ENCODE measurements at places on chromosomes 3 and 15. TPM values are rescaled to one million over a fixed set of nuclear protein-coding genes. Genes with fewer than 3 reads are reported as not detected.

The EPHA3 gene
- total RNA-seq = 4.0 TPM

The SERPINI1 gene
- 4.3 TPM for total RNA-seq

The EXD1 gene
- not detected for total RNA-seq

The IMPG2 gene
- 0.32 TPM for total RNA-seq

The DCLK3 gene
- total RNA-seq = 0.12 TPM

The WDR93 gene
- 0.28 TPM for total RNA-seq

The FILIP1L gene
- total RNA-seq = 49.8 TPM

DNA sequence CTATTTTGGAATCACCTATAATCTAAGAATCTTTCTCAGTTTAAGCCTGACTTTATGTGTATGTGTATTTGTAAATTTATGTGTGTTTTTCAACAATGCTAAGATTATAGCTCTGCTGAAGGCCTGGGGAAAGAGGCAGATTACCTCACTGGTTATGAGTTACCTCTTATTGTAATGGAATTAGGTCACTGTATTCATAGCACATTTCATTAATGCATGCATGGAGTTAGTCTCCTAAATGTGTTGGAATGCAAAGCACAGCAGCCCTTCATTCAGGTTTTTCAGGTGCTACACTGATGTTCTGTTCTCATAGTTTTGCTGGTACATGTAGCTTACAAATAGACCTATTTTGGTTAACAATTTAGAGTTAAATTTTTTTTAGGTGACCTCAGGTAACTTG lies 9.5 kb downstream of the GPR87 start:
- DNase-seq = no peak

GRCh38 chr15:63045465-63045840 lies 2.9 kb downstream of the TPM1 start:
- DNase-seq = no peak

GRCh38 chr3:150960708-150961684 lies 11.5 kb downstream of the CLRN1 start:
- DNase-seq = no peak

DNA sequence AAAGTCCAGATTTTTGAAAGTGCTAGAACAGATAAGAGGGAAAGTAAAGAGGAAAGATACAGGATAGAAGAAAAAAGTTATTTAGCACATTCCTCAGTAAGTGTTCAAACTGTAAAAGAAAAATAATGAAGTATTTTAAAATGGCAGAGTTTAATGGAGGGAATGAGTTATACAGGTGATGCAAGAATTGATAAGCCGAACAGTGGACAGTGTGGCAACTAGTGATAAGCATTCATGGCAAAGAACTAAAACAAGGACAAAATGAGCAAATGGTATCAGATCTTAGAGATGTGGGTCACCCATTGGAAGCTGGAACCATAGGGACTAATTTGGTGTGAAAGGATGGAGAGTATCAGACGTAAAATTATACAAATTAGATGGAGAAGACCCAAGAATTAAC lies 622.9 kb upstream of the SGO1 start:
- no peak for DNase-seq

GRCh38 chr15:99632521-99632920 lies 66.7 kb downstream of the MEF2A start:
- DNase-seq = no peak

DNA sequence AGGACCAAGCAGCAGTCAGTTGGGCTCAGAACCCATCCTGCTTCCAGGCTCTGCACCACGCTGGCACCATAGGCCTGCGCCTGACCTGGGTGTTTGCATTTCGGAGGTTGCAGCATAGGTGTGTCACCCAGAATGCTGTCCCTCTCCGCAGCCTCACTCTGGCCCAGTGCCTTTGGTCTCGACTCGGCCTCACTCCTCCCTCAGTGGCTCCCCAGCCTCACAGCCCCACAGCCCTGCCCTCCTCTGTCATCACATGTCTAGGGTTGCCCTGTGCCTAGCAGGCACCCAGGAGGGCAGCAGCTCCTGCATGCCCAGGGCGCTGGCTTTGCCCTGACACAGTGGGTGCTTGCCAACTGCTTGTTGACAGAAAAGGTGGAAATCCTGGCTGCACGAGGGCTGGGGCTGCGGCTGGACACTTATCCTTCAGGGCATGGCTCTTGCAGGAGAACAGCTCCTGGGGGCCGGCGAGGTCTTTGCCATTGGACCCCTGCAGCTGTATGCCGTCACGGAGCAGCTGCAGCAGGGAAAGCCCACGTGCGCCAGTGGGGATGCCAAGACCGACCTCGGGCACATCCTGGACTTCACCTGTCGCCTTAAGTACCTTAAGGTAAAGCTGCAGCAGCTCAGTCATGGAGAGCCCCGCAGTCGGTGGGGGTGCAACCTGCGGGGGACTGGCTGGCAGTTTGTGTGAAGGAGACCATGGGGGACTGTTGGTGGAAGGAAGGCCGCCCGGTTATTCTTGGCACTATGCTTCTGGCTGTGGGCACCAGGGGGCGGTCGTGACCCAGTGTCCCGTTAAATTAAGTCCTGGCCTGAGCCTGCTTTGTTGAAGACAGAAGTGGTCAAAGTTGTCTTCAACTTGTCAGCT lies 16.2 kb downstream of the NISCH start:
- DNase-seq = peak; percentile 52

- no peak for DNase-seq
Measured at GRCh38 chr15:101193806-101194545, 57.9 kb downstream of the CHSY1 start.

- DNase-seq = no peak
Measured at GRCh38 chr15:28081594-28081993, 17.5 kb downstream of the OCA2 start.

DNA sequence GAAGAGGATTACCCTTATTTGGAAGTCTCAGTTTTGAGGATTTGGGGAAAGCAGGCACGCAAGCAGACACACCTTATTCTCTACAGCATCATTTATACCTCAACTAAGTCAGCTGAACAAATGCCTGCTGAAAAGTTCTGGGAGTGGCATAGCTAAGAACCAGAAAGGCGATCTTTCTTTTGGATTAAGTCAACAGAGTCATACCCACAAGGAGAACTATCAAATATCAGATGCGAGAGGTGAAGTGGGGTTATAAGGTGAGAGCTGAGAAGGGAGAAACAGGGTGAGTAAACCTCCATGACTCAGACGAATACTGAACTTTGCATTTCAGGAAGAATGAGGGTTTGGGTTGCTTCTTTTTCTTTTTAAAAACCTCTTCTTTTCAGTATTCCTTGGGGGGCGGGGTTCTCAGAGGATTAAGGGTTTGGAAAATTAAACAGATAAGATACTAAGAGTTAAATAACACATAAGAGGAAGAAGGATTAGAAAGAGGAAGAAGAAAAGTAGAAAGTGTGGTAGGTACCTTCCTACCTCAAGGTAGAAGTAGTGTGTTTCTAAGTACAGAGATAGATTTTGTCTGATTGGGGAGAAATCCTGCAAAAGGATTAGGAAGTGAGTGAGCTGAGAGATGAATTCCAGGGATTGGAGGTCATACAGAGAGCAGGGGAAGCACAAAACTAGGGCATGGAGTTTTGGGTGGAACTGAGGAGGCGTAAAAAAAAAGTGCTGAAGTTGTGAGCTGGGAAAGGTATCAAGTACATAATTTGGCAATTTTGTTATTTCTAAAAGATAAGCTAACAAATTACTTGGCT lies 41.3 kb upstream of the ICE2 start:
- DNase-seq = no peak

DNA sequence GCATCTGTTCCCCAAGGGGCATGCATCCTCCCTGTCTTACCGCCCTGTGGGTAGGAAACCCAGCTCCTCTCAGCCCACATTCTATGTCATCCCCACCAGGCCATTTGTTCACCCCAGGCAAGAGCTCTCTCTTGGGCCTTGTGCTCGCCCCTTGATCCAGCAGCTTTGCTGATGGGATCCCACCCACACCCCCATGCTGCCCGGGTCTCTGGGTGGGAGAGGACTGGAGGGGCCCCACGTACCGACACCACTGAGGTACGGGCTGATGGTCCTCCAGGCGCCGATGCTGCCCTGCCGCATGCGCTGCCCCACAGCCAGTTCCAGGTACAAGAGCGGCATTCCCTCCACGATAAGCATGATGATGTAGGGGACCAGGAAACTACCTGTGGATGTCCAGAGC lies 14.5 kb downstream of the SLC6A20 start:
- DNase-seq = no peak

DNA sequence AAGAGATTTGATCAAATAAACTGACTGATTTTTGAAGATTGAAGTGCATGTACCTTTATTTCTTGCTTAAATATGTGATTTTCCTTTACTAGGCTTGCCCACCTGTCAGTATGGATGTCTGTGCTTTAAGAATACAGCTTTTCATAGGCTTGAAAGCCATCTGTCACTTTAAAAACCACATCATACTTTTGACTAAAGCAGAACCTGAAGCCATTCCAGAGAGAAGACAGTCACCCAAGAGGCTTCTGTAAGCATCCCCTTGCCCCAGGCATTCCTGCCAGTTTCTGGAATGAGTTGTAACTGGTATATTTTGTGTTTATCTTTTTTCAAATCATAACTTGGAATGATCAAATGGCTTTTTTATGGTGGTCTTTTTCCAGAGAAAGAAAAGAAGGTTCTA lies 24.0 kb downstream of the HPS3 start:
- no peak for DNase-seq

DNA sequence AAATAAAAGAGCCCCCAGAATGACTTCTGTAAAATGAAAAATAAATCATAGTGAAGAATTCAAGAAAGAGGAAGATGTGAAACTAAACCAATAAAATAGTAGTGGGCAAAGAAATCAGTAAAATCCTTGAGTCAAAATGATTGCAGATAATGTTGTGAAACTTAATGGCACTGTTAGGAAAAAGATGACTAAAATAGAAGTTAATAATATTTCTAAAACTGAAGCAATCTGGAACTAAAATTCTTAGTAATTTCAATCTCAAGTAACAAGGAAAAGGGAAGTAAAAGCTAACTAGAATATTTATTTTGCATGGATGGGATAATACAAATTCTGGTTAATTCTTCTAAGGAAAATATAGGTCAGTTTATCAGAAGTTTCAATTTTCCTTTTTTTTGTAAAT lies 84.6 kb downstream of the TMCO5A start:
- no peak for DNase-seq

- DNase-seq = no peak
Measured at GRCh38 chr3:62954580-62954979, 79.4 kb upstream of the CADPS start.

DNA sequence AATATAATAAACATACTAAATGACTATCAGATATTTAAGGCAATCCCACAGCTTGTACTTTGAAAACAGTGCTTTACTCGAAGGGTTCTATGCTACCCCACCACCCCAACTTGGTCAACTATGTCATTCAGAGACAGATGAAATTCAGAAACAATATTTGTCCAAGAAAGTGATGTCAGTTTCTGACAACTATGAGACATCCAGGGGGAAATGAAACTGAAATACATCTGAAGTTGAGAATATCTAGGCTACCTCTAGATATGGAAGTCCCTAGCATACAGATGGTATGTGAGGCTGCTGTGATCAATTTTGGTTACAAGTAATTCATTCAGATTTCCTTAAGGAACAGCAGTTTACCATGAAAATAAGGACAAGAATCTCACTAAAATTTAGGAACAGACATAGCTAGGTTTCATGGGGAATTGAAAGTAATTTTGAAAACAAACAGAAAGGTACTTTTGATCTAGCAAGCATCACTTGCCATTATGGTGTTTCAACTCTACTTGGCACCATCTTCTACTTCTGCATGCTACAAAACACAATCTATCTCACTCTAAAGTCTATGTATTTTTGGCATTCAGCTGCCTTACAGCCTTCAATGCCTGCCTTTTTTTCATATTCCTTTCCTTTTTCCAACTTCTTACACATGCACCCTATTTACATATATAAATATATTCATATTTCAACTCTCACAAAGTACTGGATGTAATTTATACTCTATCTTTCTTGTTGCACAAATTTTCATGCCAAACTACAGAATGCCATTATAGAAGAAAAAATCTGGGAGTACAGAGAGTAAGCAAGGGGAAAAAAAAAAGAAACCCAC lies 21.7 kb downstream of the ATG3 start:
- DNase-seq = no peak

- no peak for DNase-seq
Measured at GRCh38 chr3:44910693-44911092, 36.3 kb downstream of the TGM4 start.

DNA sequence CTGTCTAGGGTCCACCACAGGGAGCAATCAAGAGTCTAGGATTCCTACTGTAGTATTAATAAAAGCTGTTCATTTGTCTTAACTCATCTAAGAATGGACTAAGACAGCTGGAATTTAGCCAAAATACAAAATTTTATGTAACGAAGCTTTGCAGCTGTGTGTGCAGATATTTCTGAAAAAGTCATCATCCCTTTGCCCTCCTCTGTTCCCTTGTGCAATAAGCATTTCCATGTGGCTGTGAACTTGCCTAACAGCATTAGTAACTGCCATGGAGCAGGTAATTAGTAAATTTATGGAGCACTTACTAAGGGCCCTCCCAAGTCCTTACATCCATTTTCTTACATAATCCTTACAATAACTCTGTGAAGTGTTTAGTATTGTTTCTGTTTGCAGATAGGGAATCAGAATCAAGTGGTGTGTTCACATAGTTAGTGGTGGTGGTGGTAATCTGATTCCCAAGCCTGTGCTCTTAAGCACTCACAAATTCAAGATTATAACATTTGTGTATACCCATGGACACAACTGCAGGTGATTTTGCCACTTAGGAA lies 114.5 kb downstream of the RARB start:
- no peak for DNase-seq

GRCh38 chr15:78767331-78767951 lies 43.8 kb downstream of the ADAMTS7 start:
- no peak for DNase-seq

DNA sequence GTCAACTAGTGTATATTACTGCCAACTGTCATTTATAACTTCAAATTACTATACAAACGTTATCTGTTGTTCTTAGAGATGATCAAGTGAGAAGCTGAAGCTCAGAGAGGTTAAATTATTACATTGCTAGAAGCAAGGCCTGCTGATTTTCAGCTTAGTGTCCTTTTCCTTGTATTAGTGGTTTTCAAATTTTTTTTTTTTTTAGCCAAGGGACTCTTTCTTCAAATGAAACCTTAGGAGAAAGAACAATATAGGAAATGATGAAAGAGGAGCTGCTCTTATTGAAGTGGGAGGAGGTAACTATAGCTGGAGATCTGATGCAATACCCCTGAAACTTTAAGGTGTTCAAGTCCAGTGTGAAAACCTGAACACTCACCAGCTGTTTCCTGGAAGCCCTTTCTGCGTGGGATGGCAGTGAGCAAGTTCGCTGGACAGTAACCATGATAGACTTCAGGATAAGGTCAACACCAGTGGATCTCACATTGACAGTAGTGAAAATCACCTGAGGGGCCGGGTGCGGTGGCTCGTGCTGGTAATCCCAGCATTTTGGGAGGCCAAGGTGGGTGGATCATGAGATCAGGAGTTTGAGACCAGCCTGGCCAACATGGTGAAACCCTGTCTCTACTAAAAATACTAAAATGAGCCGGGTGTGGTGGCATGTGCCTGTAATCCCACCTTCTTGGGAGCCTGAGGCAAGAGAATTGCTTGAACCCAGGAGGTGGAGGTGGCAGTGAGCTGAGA lies 376.2 kb downstream of the EDEM1 start:
- DNase-seq = no peak
